ENCODE measurements at places on chromosomes 7 and 10.

GRCh38 chr10:90865401-90865800 is 6.4 kb upstream of the RPP30 start:
- DNase-seq, result no peak

DNA sequence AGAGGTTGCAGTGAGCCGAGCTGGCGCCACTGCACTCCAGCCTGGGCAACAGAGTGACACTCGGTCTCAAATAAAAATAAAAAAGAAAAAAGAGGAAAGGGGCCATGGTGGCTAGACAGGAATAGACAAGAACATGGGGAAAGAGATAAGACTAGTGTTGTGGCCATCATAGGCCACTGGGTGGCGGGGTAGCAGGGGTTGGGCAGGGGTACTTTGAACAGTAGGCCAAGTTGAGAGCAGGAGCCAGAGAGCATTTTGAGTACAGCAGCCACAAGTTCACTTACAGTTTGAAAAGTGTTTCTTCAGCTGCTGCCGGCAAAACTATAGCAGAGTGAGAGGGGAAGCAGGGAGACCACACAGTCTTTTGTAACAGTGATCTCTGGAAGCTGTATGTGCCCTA is 656.0 kb downstream of the CNTNAP2 start:
- DNase-seq, result no peak

DNA sequence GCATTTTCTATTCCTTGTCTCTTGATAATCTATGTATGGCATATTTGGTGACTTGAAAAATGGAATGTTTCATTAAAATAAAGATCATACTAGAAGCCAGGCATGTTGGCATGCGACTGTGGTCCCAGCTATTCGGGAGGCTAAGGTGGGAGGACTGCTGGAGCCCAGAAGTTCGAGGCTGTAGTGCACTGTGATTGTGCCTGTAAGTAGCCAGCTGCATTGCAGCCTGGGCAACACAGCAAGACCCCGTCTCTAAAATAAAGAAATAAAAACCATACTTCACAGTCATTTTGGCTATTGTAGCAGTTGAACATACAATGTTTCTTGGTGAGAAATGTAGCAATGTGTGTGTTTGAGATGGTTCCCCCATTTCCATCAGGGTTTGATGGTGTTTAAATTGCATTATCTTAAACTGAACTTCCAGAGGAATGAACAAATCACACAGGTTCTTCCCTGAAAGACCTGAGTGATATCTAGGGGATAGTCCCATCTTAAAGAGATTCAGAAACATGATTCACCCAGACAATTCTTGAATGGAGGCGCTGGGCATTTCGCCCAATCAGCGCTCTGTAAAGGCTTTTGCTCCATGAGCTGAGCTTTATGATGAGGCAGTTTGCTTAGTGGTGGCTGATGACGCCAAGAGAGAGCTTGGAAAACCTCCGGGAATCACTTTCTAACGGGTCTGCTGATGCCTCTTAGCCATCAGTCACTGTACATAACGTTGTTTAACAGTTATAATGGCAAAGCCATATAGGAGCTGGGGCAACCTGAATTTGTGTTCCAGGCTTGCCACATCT is 19.4 kb upstream of the BTBD16 start:
- DNase-seq, result no peak

GRCh38 chr7:105213611-105214010 is 175.1 kb downstream of the SRPK2 start:
- no peak for DNase-seq
